Fibroblast of the aortic adventitia (primary cell): ENCODE measurements at places on chromosomes 2 and 18. TPM values are rescaled to one million over a fixed set of nuclear protein-coding genes. Genes with fewer than 3 reads are reported as not detected.

Gene STPG4
- total RNA-seq = 0.09 TPM in 1 of 2 replicates, not detected in the other

Gene CRYBA2
- not detected in 2 replicates for total RNA-seq

Gene TXNL1
- 30.2 and 68.3 TPM in 2 replicates for total RNA-seq

Gene COBLL1
- 18.4 and 25.3 TPM in 2 replicates for total RNA-seq

Gene IFIH1
- total RNA-seq = 7.7 and 9.7 TPM in 2 replicates

Gene RFX8
- 5.3 and 24.1 TPM in 2 replicates for total RNA-seq

Gene EVA1A
- total RNA-seq = 25.2 and 28.1 TPM in 2 replicates

Gene EPHA4
- 13.9 and 26.7 TPM in 2 replicates for total RNA-seq

Gene CSRNP3
- 2.3 and 3.4 TPM in 2 replicates for total RNA-seq

Gene RPL31
- 639 and 1,869 TPM in 2 replicates for total RNA-seq

Gene ZNF519
- 11.5 TPM in 2 replicates for total RNA-seq

Gene KCMF1
- total RNA-seq = 28.5 and 64.5 TPM in 2 replicates

Gene CYS1
- 3.2 and 7.0 TPM in 2 replicates for total RNA-seq

Gene TMEM247
- total RNA-seq = not detected in 2 replicates

Gene LINC00305
- not detected in 2 replicates for total RNA-seq

Gene NEURL3
- total RNA-seq = not detected in 2 replicates

Gene TDRD15
- not detected in 2 replicates for total RNA-seq

Gene MRO
- under 0.01 and 6.5 TPM in 2 replicates for total RNA-seq

Gene LGALSL
- total RNA-seq = 5.0 and 11.0 TPM in 2 replicates

Gene COLEC11
- 0.09 and 0.65 TPM in 2 replicates for total RNA-seq

Gene GPR17
- total RNA-seq = not detected in 2 replicates

Gene TEKT4
- not detected in 2 replicates for total RNA-seq

Gene LIMS2
- total RNA-seq = 7.8 and 11.3 TPM in 2 replicates

Gene DSEL
- total RNA-seq = 18.5 and 108 TPM in 2 replicates

Gene RAB17
- 0.54 and 3.5 TPM in 2 replicates for total RNA-seq

Gene ABCA12
- total RNA-seq = 0.08 and 0.09 TPM in 2 replicates

Gene DHRS9
- 0.36 TPM in 1 of 2 replicates, not detected in the other for total RNA-seq

Gene FAM237A
- total RNA-seq = not detected in 2 replicates

Gene ZNF892
- 4.9 and 7.3 TPM in 2 replicates for total RNA-seq

Gene C1QL2
- not detected in 2 replicates for total RNA-seq

Gene UCN
- total RNA-seq = 0.27 and 1.1 TPM in 2 replicates

Gene GPR75
- total RNA-seq = 0.25 and 2.4 TPM in 2 replicates

Gene AGXT
- total RNA-seq = not detected in 2 replicates

Gene MROH2A
- under 0.01 TPM in 1 of 2 replicates, not detected in the other for total RNA-seq

Gene TCF23
- total RNA-seq = 2.3 TPM in 1 of 2 replicates, not detected in the other

Gene GNLY
- not detected in 2 replicates for total RNA-seq

Gene ALPI
- total RNA-seq = not detected in 2 replicates

Gene ABCG8
- not detected in 2 replicates for total RNA-seq

Gene CCDC74A
- 15.1 and 34.4 TPM in 2 replicates for total RNA-seq

Gene BZW1
- 931 and 1,135 TPM in 2 replicates for total RNA-seq

Gene MYL12B
- total RNA-seq = 77.4 and 415 TPM in 2 replicates

Gene TACR1
- 0.09 TPM in 1 of 2 replicates, not detected in the other for total RNA-seq

Gene SPATA3
- not detected in 2 replicates for total RNA-seq
